ENCODE measurements at places on chromosomes 5 and 9.
A peak's percentile ranks its signal among the peaks of the same experiment; 100 is the strongest.

DNA sequence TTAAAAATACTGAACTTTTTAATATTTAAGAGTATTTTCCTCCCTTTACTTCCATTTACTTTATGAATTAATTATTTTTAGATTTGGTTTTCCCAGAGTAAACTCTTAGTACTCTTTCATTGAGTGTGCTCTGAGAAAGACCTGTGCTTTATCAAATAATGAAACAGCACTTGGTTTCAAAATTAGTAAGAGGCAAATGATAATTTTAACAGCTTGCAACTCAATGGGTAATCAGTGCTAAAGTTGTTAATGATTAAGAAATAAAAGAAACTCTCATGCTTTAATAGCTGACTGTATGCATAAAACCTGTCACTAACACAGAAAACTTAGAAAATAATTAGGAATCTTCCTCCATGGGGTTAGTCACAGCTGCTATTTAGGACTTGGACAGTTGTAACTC is 244.4 kb downstream of the RFX3 start:
- no peak for DNase-seq

DNA sequence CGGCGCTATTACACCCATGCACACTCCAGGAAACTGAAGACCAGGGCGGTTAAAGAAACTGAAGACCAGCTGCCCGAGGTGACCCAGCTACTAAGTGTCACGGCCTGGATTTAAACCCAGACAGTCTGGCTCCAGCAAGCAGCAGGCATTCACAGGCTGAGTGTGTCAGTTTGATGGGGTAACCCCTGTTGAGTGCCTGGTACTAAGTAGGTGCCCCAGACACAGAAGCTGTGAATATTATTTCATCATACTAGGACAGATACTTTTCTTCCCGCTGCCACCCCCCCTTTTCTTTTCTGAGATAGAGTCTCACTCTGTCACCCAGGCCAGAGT is 7.3 kb downstream of the ENG start:
- DNase-seq, result peak; percentile 83

DNA sequence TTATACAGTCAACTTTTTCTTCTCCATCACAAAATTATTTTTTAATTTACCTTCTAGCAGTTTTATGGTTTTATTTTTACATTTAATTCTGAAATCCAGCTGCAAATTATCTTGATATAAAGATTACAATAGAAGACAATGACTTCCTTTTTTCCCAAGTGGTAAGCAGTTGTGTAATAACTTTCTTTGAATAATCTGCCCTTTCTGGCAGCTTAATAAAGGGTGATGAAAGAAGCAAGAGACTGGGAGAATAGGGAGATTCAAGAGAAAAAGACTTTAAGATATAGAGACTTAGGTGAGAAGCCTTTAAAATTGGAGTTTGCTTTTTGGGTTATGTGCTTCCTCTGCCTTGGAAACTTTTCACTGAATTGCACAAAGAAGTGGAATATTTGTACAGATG is 100.4 kb upstream of the FREM1 start:
- no peak for DNase-seq

GRCh38 chr9:76151267-76151666 is 243.0 kb downstream of the RFK start:
- DNase-seq, result no peak

DNA sequence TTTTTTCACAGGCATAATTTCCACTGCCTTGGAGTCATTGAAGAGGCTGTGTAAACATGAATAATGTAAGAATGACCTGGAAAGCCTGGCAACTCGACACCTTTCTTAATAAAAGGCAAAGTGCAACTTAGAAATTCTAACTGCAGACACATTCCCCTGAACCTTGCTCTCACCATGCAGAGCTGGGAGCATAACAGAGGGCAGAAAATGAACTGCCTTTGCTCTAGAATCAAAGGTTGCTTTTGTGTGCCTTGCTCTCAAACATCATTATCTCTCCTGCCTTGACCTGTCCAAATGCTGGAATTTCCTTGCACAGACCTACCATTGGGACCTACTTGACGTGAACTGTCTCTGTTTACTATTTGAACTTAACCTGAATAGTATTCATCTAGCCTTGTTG is 462.0 kb upstream of the ZNF462 start:
- DNase-seq, result no peak

- no peak for DNase-seq
Observed at GRCh38 chr9:126207256-126207655, 119.4 kb upstream of the MVB12B start.

- no peak for DNase-seq
Observed at GRCh38 chr5:37807621-37808301, 32.1 kb downstream of the GDNF start.

DNA sequence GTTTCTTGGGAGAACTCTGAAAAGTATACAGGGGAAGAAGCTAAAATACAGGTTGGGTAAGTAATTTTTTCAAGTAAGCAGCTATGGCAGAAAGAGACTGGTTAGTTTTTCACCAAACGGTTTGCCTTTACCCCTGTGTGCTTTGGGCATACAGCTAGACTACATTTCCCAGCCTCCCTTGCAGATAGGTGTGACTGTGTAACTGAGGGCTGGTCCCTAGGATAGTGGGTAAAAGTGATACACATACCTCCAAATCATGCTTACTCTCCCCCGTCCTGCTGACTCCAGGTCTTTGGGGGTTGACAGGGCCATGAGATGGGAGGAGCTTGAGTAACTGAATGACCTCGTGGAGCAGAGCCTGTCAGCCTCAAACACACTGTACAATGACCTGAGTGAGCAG is 208.6 kb upstream of the GDNF start:
- no peak for DNase-seq

- peak; percentile 86 for DNase-seq
Observed at GRCh38 chr5:107217721-107218130, 453.0 kb downstream of the EFNA5 start.

- no peak for DNase-seq
Observed at GRCh38 chr5:37249815-37250164, 614 bp upstream of the CPLANE1 start.

DNA sequence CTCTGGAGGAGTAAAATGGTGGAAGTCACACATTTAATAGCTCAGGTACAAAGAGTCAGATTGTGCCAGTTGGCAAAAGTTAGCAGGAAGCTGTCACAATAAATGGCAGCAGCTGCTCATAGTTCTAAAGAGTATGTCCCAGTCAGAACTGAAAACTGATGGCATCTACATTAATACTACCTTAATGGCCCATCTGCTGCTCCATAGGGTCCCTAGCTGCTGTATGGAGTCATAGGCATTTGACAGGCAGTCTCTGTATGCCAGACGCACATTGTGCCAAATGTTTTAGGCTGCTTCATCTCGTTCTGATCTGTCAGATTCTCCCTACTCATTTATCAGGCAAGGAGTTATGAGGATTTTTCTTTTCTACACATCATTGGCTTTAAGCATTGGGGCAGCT is 515.8 kb upstream of the ARRDC3 start:
- no peak for DNase-seq

DNA sequence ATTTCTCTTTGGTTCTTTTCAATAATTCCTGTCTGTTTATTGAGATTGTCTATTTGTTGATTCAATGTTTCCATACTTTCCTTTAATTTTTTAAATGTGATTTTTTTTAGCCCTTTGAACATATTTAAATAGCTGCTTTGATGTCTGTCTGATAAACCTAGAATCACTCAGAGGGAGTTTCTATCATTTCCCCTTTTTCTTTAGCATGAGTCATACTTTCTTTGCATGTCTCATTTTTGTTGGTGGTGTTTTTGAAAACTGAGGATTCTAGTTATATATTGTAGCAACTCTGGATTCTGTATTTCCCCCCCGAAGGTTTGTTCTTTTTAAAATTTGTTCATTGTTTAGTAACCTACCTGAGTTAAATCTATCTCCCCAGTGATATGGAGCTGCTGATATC is 24.2 kb upstream of the ZNF618 start:
- DNase-seq, result no peak

DNA sequence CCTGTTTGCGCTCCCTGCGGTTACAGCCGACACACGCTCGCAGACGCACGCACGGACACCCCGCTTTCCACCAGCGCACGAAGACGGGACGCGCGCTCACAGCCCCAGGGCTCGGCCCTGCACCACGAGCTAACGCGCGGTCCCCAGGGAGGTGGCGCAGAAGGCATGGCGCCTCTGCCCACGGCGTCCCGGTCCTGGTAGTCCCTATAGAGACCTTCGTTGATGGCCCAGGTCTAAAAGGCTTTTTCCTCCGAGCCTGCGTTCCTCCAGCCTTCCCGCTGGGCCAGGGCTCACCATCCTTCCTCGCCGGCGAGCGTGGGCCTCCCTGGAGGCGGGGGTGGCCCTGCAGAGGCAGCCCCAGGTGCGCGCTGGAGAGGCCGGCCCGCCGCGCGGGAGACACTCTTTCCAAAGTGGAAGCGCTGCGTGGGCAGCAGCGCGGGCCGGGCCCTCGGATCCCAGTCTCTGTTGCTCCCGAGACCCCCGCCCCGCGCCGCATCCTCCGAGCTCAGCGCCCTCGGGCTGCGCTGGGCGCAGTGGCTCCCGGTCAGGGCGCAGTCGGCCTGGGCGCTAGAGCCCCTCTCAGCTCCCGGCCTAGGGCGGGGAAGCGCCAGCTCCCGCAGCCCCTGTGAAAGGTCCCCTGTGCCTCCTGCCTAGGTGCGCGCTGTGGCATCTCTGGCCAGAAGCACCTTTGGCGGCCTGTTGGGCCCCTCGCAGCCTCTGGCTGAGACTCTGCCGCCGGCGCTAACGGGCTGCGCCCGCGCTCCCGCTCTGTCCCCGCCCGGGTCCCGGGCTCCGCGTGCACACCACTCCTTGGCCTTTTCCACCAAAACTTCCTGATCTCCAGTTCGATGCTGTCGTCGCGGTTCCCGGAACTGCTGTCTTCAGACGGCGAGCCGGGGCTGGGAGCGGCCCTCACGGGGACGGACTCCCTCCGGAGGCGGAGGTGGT is 31.9 kb upstream of the FANCC start:
- no peak for DNase-seq

DNA sequence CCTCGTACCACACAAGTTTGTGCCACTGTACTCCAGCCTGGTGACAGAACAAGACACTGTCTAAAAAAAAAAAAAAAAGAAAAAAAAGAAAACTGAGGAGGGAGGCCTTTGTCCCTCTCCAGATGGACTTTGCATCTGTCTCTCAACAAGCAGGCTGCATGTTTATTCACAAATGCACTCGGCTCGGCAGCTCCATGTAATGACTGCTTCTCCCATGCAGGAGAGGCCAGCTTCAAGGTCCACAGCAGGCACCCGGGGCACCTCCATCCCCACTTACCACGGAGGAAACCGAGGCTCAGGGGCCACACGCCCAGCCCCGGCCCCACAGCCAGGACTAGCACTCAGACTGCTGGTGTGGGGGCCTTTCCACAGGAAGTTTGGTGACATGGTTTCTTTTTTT is 13.1 kb upstream of the NCS1 start:
- no peak for DNase-seq

DNA sequence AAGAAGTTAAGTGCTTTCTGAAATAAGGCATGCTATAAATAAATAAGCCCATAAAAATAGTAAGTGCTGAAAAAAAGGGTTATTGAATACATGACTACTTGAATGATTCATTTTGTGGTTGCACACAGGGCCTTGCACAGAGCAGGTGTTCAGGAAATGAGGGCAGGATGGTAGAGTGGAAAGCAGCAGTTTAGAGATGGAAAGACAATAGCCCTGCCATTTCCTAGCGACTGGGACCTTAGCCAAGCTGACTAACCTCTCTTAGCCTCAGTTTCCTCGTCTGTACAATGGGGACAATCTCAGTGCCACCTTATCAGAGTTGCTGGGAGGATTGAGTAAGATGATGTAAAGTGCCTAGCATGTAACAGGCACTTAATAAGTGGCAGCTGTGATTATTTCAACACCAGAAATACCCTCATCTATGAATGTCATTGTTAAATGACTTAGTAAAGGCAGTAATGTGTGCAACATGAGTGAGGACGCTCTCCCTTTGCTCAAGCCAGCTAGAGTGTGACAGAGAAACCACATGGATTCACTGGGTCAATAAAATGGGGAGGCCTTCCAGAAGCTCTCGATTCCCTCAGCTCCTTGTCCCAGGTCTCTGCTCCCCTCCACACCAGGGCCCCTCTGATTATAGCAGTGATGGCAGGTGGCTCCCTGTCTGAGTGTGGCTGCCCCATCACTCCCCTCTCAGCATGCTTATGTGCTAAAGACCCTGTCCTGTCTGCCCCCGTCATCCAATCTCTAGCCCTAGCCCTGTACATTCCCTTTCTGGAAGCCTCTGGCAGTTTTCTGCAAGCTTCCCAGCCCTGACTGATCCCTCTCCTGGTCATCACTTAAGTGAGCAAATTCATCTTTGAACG is 16.0 kb upstream of the PHF19 start:
- DNase-seq, result no peak

GRCh38 chr9:68608763-68609162 is 68.1 kb upstream of the TMEM252 start:
- DNase-seq, result no peak

- no peak for DNase-seq
Observed at GRCh38 chr5:111927191-111927590, 170.2 kb upstream of the NREP start.

DNA sequence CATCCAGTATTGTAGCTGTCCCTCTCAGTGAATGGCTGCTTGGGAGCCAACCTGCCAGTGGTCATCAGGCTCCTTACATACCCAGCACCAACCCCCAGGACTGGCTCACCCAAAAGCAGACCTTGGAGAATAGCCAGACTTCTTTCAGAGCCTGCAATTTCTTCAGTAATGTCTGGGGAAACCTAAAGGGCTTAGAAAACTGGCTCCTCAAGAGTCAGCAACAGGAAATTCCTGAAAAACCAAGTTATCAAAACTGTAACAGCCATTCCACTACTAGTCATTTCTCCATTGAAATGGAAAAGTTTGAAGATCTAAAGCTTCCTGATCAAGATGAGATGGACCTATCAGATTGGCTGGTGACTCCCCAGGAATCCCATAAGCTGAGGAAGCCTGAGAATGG is 12.3 kb upstream of the STING1 start:
- DNase-seq, result no peak

- no peak for DNase-seq
Observed at GRCh38 chr5:60333005-60333571, 366.9 kb downstream of the DEPDC1B start.

DNA sequence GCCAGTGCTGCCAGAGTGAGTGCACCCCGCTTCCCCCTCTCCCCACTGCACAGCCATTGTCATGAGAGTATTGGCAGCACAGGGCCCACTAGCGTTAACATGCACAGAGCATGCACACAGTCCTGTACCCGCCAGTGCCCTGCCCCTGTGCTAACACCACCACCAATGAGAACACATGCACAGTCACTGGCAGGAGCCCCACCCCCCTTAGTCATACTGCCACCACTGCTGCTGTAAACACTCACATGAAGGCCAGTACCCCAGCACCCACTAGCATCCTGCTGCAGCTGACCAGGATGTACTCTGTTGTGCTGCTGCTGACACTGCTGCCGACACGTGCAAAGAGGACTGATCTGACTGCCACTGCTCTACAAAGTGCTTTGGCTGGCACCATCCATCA is 19.5 kb upstream of the RANBP6 start:
- no peak for DNase-seq

- peak; percentile 47 for DNase-seq
Observed at GRCh38 chr9:97363661-97364299, 48.1 kb upstream of the TDRD7 start.

GRCh38 chr5:87231037-87231808 is 36.5 kb upstream of the RASA1 start:
- no peak for DNase-seq
